ENCODE measurements at places on chromosomes 16 and 17.

GRCh38 chr16:66270333-66270927 lies 96.1 kb upstream of the CDH5 start:
- DNase-seq = peak; percentile 25

- no peak for DNase-seq
Observed at GRCh38 chr16:29182501-29182900, 197.6 kb downstream of the LAT start.

- no peak for DNase-seq
Observed at GRCh38 chr17:56739376-56739775, 94.3 kb downstream of the C17orf67 start.

DNA sequence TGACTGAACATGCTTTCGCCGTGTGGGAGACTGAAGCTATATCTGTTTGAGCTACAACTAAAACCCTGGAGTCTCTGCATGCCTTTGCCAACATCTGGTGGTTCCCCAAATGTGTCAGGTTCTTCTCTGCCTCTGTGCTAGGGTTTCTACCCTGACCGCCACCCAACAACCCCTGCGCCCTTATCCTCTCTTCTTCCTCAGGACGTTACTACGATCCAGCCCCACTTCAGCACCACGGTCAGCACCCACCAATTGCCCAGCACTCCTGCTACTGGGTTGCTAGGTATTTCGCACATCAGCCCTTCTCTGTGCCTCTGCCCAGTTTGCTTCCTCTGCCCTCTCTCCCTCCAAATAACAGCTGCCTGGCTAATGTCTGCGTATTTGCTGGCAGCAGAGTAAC lies 106.3 kb upstream of the HSBP1 start:
- DNase-seq = no peak

DNA sequence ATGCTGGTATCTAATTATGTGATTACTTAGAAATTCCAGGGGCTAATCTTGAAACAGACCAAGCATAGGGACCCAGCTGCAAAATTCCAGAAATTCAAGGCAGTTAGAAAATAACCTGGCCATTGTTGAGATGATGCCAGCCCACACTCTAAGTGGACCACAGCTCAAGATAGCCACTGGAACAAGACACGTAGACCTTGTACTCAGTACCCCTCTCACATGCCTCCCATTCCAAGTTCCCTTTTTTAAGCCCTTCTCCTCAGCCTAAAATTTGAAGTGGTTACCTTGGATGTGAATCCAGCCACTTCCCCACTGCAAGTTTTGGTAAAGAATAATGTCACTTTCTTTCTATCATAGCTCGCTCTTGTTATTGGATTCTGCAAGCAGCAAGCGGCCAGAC lies 4.1 kb upstream of the ZNF19 start:
- no peak for DNase-seq

- DNase-seq = peak; percentile 38
Observed at GRCh38 chr17:74569020-74570003, 2.0 kb upstream of the CD300H start.

GRCh38 chr17:259341-259976 lies 78.0 kb upstream of the DOC2B start:
- DNase-seq = no peak

DNA sequence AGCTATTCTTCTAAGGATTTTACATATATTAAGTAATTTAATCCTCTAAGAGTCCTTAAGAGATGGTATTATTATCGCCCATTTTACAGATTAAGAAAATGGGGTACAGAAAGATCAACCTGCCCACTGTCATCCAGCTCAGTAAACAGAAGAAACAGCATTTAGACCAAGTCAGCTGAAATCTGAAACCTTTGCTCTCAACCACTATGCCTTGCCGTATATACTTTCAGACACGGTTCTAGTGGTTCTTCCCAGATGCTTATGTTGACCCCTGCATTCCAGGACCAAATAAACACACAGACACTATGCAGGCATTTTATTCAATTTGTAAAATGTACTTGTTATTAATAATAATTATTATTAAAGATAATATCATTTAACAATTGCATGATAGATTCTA lies 854.8 kb downstream of the KCNJ2 start:
- no peak for DNase-seq

GRCh38 chr17:80107231-80108021 lies 6.0 kb downstream of the GAA start:
- no peak for DNase-seq

- DNase-seq = peak; percentile 54
Observed at GRCh38 chr16:4415538-4416199, 727 bp downstream of the CORO7 start.

DNA sequence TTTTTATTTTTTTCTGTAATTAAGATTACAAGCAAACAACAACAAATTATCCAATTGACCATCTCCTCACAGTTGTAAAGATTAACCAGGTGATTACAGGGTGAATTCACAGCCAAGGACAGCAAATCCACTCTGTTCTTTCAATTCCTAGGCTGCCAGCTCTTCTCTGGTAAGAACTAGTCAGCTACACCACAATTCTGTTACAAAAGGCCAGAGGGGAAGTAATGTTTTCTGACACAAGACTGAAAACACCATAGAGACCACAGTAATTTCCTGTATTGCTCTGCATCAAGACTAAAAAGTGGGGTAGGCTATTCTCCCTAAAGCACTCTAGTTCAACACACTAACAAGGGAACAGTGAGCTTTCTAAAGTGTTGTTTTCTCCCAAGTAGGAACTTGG lies 10.6 kb downstream of the CA10 start:
- no peak for DNase-seq

- no peak for DNase-seq
Observed at GRCh38 chr16:73413830-73414190, 365.9 kb upstream of the ZFHX3 start.

- DNase-seq = no peak
Observed at GRCh38 chr17:21542991-21543390, 149.3 kb upstream of the KCNJ18 start.

GRCh38 chr16:1647856-1648255 lies 30.2 kb upstream of the JPT2 start:
- no peak for DNase-seq

- no peak for DNase-seq
Observed at GRCh38 chr16:16018705-16019104, 69.3 kb downstream of the ABCC1 start.

- no peak for DNase-seq
Observed at GRCh38 chr16:8571061-8571596, 19.2 kb downstream of the TMEM114 start.

- DNase-seq = no peak
Observed at GRCh38 chr17:77150196-77150595, 9.4 kb downstream of the SEC14L1 start.

DNA sequence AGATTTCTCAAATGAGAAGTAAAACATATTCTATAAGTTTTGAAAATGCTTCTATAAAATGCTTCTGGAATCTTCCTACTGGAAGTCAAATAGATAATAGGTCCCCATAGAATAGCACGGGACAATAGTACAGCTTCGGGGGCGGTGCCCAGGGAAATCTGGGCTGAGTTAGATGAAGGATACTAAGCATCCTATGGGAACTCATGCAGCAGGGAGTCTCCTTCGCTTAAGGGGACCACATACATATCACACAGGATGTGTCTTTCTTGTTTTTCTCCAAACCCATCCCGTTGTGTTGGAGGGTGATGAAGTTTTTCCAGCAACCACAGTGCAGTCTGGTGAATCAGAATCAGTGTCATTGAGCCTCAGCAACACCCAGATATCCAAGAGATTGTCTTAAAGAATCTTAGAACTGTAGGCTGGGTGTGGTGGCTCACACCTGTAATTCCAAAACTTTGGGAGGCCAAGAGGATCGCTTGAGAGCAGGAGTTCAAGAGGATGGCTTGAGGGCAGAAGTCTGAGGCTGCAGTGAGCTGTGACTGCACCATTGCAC lies 84.2 kb downstream of the PITPNC1 start:
- DNase-seq = no peak

GRCh38 chr16:52562770-52563169 lies 15.8 kb upstream of the TOX3 start:
- DNase-seq = no peak

- DNase-seq = no peak
Observed at GRCh38 chr17:50348522-50349242, 2.8 kb downstream of the XYLT2 start.

GRCh38 chr17:13016881-13017654 lies 759 bp downstream of the ELAC2 start:
- DNase-seq = no peak

GRCh38 chr17:17149520-17150447 lies 56.3 kb downstream of the PLD6 start:
- no peak for DNase-seq

GRCh38 chr17:72411124-72411563 lies 290.3 kb downstream of the SOX9 start:
- no peak for DNase-seq

- no peak for DNase-seq
Observed at GRCh38 chr16:12079412-12079965, 103.0 kb downstream of the SNX29 start.

DNA sequence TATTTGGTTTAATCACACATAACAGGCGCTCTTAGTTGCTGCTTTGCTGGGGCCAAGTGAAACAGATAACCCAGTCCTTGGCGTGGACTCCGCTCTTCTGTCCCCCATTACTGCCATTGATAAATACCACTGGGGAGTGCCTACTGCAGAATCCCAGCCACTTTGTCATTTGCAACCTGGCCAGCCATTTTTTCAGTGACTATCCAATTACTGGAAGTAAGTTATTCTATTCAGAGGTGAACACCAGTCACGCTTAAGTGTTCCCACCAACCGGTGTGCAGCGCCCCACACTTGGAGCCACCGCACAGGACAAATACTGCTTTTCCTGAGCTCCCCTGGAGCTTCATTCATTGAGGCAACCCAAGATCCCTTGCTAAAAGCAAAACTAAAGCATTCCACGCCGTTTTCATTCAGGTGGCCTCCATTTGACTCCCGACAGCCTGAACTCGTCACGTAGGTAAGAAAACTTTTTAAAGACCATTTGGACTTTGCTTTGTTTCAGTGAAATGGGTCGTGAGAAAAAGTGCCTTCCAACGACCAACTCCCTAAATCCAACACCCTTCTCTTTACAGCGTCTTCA lies 1.8 kb downstream of the USP7 start:
- peak; percentile 5 for DNase-seq

GRCh38 chr17:10768750-10769251 lies 35.1 kb downstream of the TMEM238L start:
- no peak for DNase-seq

DNA sequence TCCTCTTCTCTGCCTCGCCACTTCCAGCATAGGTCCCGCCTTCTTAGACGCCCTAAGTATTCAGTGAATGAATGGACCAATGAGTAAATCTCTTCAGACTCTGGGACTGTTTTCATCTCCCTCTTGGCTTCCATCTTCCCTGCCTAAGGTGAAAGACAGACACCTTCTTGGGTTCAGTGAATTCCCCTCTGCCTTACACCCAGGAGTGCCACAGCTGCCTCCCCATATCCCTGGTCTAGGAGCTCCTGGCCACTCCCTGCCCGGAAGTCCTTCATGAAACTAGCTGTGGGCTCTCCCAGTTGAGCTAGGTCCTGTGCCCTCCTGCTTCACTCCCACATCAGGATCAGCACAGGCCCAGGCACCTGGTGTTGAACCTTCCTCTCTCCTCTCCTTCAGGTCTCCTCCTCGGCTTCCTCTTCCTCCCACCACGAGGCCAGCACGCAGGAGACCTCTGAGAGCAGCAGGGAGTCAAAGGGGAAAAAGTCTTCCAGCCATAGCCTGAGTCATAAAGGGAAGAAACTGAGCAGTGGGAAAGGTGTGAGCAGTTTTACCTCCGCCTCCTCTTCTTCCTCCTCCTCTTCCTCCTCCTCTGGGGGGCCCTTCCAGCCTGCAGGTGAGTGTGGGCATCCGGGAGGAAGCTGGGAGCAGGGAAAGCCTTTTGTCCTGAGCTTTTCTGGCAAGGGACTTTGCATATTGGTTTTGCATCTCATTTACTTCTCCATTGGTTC lies 10.3 kb downstream of the MLLT6 start:
- no peak for DNase-seq

DNA sequence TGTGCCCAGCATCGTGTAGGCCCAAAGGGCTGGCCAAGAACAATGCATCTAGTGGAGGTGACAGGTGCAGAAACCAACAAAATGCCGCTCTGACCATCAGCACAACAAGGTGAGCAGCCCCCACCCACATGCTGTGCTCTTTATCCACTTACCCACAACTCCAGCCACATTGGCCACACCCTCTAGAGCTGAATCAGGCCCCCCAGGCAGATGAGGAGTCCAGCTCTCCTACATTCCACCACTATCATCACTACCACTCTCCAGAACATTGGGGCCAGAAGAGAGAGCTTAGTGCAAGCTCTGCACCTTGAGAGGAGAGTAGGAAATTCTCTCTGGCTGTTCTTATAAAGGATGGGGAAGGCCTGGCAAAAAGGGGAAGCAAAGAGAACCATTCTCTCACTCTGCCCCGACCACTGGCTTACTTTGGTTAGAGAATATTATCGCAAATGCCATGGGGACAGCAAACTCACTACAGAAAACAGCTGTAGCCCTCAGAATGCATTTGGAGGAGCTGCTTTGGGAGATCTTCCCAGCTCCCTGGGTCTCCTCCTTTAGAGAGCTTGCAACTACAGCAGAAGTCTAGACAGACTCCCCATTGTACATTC lies 75.0 kb downstream of the TMEM132E start:
- no peak for DNase-seq

DNA sequence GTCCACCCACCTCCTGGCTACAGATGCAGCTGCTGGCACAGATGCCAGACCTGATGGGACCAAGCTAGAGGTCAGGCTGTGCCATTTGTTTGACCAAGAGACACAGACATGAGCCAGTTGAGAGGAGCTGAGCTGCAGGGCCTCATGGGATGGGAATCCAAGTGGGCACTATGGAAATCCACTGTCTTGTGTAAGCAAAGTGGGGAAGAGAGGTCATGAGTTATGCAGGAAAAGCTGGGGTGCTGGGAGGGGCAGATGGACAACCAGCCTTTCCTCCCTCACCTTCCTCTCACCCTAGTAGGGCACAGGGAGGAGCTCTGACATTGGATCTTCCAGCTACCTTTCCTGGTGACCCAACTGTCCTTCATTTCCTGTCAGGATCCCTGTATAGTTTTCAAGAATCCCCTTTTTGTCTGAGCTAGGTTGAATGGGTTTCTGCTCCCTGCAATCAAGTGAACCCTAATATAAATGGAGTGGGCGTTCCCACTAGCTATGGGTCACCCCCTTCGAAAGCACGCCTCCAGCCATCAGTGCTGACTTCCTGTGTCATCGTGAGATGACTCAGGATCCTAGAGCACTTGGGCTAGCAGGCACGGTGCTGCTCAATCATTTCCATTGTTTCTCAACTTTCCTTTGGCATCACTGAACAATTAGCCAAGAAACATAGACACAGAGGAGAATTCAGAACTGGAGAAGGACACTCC lies 13.6 kb downstream of the ATPAF2 start:
- no peak for DNase-seq

GRCh38 chr16:46970089-46970488 lies 3.4 kb downstream of the DNAJA2 start:
- no peak for DNase-seq

DNA sequence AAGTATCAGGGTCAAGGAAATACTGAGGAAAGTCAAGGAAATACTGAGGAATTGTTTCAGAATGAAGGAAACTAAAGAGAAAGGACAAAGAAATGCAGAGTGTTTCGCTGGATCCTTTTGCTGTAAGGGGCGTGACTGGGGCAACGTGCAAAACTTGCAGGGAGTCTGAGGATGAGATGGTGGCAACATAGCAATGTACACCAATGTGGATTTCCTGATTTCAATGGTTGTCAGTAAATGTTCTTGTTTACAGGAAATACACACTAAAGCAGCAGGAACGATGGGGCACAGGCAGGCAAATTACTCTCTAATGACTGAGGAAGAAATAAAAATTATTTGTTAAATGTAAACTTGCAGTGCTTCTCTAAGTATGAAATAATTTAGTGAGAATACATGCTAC lies 34.4 kb downstream of the ZZEF1 start:
- no peak for DNase-seq

GRCh38 chr17:68238164-68238870 lies 9.5 kb upstream of the AMZ2 start:
- no peak for DNase-seq
